ENCODE measurements at places on chromosomes 1 and 21.
A peak's percentile ranks its signal among the peaks of the same experiment; 100 is the strongest.

DNA sequence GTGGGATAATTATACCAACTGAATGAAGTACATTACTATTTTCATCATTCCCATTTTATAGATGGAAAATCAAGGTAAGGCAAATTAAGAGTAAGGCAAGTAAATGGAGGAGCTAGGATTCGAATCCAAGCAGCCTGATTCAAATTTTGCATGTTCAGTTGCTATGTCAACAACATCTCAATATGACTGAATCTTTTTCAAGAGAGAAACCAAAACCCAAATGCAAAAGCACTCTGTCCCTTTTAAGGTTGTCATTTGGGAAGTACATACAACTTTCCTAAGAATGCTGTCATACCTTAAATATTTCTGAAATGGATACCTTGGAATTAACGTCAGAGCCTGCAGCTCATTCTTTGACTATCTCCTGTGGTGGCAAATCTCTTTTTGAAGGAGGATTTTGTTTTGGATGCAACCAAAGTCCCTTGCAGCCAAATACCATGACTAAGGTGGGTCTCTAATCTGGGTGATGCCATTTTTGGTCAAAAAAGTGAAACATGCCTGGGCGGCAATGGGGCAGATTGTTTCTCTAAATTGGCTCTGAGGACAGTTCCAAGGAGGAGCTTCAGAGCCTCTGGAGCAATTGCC is 25.4 kb downstream of the ADAMTS1 start:
- no peaks in the 10 kb centered on the region for H3K27me3 ChIP-seq
- H3K36me3 ChIP-seq, result no peaks in the 10 kb centered on the region
- no peak for DNase-seq
- no peak overlapping the region for H3K4me3 ChIP-seq
- H3K27ac ChIP-seq, result no peak overlapping the region

DNA sequence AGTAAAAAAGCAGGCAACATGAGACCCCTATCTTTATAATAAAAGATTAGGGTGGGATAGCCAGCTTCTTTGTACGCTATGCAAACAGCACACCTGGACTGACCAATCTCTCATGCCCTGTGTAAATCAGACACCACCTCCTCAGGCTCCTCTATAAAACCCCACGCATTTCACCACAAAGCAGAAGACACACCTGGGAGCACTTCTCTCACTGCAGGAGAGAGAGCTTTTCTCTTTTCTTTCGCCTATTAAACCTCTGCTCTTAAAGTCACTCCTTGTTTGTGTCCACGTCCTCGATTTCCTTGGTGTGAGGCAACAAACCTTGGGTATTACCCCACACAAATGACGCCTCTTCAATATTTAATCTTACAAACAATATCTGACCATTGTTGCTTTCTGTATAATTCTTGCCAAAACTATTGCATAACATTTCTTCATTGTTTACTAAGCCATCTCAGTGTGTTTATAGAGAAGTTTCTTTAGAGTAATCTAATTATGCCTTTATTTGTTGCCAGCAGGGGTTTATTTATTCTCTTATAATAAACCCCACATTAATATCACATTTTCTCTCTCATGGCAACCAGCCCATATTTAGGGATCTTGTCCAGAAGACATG is 31.6 kb upstream of the NUF2 start:
- no peaks in the 10 kb centered on the region for H3K36me3 ChIP-seq
- H3K4me3 ChIP-seq, result no peak overlapping the region
- H3K27ac ChIP-seq, result no peak overlapping the region
- DNase-seq, result no peak
- no peaks in the 10 kb centered on the region for H3K4me1 ChIP-seq

DNA sequence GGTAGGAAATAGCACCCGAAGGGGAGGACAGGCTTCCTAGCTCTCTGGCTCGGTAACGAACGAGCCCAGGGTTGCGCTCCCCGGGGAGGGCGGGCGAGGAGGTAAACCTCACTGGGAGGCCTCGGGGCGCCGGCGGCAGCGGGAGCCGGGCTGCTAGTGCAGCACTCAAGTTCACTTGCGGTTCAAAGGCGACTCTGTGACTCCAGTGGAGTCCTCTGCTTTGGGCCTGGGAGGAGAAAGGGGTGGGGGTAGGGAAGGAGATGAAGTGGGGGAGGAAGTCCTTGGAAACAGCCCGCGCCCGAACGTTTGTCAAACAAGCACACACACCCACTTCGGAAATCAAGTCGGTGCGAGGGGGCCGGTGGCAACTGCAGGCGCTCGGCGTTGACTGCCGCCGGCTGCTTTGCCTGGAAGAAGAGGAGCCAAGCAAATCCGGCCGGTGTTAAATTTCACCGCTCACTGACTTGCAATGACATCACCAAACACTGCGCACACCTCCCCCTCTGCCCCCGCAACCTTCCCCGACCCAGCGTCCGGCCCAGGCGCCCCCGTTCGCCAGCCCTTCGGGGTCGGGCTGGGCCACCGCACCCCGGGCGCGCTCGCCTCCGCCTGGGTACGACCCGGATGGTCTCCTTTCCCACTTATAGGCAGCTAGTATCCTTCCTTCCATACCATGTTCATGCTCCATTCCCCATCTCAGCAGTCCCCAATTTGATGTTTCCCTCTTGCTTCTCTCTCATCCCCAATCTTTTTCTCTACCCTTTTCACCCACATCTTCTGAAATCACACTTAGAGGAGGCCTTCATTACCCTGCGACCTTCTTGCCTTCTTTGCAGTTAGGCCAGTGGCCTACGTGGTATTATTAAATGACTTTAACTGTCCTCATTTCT is at the start of gene COL24A1:
COL24A1 (minus strand) TSS at position 207 of the 890 bp plus-strand sequence. CDS start 376 bp downstream, outside the sequence.
- peak; percentile 80 for DNase-seq
- peaks cover 21% of the 10 kb centered on the region for H3K27me3 ChIP-seq

DNA sequence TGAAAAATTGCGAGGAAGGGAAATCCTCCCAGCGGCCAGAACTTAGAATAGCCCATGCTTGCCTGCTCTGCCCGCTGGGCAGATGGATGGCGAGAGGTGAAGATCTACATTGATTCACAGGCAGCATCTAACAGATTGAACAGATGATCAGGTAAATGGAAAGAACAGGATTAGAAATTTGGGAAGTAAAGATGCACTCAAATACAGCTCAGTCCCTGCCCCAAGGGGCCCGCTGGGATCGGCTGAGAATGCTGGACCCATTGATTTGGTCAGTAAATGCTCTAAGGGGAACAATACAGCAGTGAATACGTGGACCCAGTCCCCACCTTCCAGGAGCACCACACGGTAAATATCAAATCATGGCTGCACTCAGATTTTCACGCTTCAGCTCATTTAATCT is 248.2 kb downstream of the MATN1 start:
- H3K36me3 ChIP-seq, result no peaks in the 10 kb centered on the region
- DNase-seq, result no peak
- H3K27ac ChIP-seq, result no peak overlapping the region
- no peaks in the 10 kb centered on the region for H3K4me1 ChIP-seq
- no peak overlapping the region for H3K4me3 ChIP-seq
- H3K27me3 ChIP-seq, result peaks cover 4% of the 10 kb centered on the region

DNA sequence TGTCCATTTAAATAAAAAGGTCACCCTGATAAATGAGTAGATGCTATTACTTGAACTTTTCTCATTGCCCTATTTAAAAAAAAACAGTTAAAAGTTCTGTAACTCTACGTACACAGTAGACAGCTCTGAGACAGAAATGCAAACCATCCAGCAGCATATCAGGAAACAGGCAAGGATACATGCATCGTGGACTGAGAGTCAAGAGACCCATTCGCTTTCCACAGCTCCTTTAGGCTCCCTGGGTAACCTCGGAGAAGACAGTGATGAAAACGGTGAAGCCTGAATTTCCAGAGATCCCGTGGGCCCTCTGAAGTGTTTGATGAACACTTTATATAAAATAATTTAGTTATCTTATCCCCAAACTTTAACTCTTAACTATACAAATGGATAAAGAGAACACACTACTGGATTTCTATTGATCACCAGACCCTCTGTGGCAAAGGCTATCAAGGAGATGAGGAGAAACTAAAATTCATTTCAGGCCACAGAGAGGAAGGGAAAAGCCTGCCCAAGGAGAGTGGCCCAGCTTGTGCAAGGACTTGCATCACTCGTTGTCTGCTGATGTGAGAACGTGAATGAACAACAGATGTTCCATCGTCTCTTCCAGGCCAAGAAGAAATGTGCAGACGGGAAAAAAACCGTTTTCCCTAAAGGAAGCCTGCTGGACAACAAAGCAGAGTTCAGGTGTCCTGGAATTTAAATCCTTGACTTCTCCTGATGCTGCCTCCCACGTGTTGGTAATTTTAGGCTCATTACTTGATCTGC is 131.0 kb downstream of the TGFBR3 start:
- H3K36me3 ChIP-seq, result no peaks in the 10 kb centered on the region
- no peak overlapping the region for H3K4me3 ChIP-seq
- peak; percentile 80 for DNase-seq
- H3K27ac ChIP-seq, result peak overlapping the region; percentile 55
- H3K4me1 ChIP-seq, result peaks cover 64% of the 10 kb centered on the region

DNA sequence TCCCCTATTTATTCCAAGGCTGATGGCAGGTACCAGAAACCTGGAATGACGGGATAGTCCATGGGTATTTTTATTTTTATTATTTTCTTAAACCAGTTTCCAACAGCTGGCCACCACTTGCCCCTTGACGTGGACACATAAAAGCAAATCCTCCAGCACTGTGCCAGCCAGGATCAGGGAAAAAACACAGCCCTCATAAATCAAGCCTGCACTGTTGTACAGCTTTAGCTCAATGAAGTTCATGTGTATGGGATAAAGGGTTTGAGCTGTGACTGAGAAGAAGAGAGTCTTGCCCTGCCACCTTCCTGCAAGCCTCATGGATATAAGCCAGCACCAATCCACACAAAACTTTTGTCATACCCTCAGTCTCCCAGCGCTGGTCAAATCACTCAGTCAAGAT is 303.8 kb upstream of the SPAG17 start:
- peaks cover 2% of the 10 kb centered on the region for H3K4me1 ChIP-seq
- no peaks in the 10 kb centered on the region for H3K36me3 ChIP-seq
- H3K27ac ChIP-seq, result no peak overlapping the region
- no peak for DNase-seq
- H3K27me3 ChIP-seq, result no peaks in the 10 kb centered on the region
- no peak overlapping the region for H3K4me3 ChIP-seq

GRCh38 chr1:183164340-183164739 is 21.7 kb upstream of the LAMC2 start:
- H3K4me3 ChIP-seq, result no peak overlapping the region
- H3K36me3 ChIP-seq, result no peaks in the 10 kb centered on the region
- H3K27ac ChIP-seq, result no peak overlapping the region
- DNase-seq, result no peak
- peaks cover 10% of the 10 kb centered on the region for H3K4me1 ChIP-seq

- H3K36me3 ChIP-seq, result no peaks in the 10 kb centered on the region
- H3K4me1 ChIP-seq, result peaks cover 39% of the 10 kb centered on the region
- H3K4me3 ChIP-seq, result no peak overlapping the region
- peaks cover 8% of the 10 kb centered on the region for H3K27me3 ChIP-seq
Observed at GRCh38 chr21:41706678-41707077, 60.2 kb downstream of the RIPK4 start.

GRCh38 chr1:227758366-227758765 is 23.1 kb downstream of the SNAP47 start:
- no peaks in the 10 kb centered on the region for H3K27me3 ChIP-seq
- H3K27ac ChIP-seq, result no peak overlapping the region
- peaks cover 30% of the 10 kb centered on the region for H3K4me1 ChIP-seq
- H3K4me3 ChIP-seq, result no peak overlapping the region

DNA sequence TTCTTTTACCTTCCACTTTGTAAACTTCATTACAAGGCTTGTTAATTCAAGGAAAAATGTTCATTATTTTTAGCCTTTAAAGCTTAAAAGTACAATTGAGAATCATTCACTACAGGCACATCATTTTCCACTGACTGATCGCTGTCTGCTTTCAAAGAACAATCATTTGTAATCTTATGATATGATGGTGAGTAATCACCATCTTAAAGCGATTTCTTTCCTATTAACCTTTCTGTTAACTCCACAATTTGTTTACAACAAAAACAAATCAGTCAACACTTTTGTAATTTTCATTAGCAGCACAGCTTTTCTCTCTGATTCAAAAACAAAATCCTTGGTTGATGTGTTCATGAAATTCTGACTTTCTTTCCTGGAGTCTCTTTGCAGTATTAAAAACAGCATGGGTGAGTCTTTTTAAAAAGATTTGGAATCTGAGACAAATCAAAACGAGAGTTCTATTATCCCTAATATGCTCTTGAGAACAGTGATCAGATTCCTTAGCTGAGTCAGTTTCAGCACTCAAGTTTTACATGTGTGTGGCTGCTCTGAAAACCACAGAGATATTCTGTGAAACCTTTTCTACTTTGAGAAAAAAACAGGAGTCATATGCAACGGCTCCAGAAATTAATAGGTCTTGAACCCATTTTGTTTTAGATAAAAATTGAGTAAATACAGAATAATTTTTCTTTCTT is 145.8 kb upstream of the TMPRSS15 start:
- no peaks in the 10 kb centered on the region for H3K4me1 ChIP-seq
- no peak overlapping the region for H3K4me3 ChIP-seq
- H3K36me3 ChIP-seq, result no peaks in the 10 kb centered on the region
- no peaks in the 10 kb centered on the region for H3K27me3 ChIP-seq
- DNase-seq, result no peak
- no peak overlapping the region for H3K27ac ChIP-seq

DNA sequence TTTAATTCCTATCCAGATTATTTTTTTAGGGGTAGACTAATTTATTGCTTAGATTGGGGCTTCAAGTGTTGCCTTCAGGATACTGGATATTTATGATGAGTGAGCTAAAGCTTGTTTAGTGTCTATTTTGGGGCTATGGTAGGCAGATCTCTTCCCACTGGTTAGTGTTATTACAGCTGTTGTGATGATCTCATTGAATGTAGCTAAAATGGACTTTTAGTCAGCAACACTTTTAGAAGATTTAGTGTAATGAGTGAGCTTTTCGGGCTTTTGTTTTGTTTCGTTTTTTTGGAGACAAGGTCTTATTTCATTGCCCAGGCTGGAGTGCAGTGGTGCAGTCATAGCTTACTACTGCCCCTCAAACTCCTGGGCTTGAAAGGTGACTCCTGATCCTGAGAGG is 14.2 kb downstream of the THRAP3 start:
- H3K27me3 ChIP-seq, result no peaks in the 10 kb centered on the region
- H3K36me3 ChIP-seq, result peaks cover 18% of the 10 kb centered on the region
- peaks cover 18% of the 10 kb centered on the region for H3K4me1 ChIP-seq
- no peak overlapping the region for H3K4me3 ChIP-seq
- DNase-seq, result no peak
- no peak overlapping the region for H3K27ac ChIP-seq

- no peak for DNase-seq
- no peaks in the 10 kb centered on the region for H3K27me3 ChIP-seq
- no peak overlapping the region for H3K4me3 ChIP-seq
- peaks cover 23% of the 10 kb centered on the region for H3K36me3 ChIP-seq
Observed at GRCh38 chr1:205978676-205979075, 24.5 kb downstream of the RAB7B start.

DNA sequence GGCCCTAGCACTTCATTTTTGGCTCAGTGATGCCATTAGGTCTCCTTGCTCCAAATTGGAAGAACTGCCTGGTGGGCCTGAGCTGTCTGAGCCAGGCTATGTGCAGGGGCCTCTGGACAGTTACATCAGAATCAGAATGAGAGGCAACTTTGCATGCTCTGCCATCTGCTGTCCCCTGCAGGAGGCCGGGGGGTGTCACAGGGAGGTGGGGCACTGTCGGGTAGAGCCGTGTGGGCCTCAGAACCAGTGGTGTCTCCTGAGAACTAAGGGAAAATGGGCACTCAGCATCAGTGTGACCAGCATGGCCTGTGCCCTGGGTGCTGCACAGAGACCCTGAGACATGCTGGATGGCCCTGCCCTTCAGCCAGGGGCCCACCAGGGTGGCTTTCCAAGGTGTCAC is 47.0 kb upstream of the COL6A1 start:
- no peak overlapping the region for H3K4me3 ChIP-seq
- H3K27me3 ChIP-seq, result no peaks in the 10 kb centered on the region
- H3K36me3 ChIP-seq, result no peaks in the 10 kb centered on the region
- no peak overlapping the region for H3K27ac ChIP-seq
- no peak for DNase-seq

Measured in suprapubic skin (tissue), 4 donors.